GOT3 (cell line): ENCODE measurements at places on chromosomes 3 and 15.

DNA sequence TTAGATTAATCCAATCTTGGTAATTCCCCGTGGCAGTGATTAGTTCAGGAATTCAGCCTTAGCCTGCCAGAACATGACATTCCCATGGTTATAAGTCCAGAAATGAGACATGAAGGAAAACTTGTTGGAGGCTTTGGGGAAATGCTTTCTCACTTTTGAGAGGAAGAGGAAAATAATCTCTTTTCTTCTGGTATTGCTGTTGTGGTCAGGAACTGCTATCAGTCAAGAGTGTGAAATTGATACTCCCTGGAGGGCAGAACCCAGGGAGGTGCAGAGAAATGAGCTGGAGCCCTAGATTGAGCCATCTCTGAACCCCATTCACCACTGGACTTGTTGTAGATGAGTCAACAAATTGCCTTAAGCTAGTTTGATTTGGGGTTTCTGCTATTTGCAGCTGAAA lies 38.6 kb upstream of the APH1B start:
- DNase-seq, result no peak

DNA sequence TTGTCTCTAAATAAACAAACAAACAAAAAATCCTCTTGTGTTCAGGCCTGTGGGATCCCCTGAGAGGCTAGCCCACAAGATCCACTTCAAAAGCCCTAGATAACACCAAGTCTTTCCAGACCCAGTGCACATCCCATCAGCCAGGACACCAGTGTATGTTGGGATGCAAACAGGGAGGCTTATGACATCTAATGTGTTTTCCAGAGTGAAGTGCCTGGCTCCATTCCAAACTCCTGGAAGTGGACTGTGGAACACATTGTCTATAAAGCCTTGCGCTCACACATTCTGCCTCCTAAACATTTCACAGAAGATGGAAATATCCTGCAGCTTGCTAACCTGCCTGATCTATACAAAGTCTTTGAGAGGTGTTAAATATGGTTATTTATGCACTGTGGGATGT lies 57.0 kb downstream of the MLH1 start:
- no peak for DNase-seq

DNA sequence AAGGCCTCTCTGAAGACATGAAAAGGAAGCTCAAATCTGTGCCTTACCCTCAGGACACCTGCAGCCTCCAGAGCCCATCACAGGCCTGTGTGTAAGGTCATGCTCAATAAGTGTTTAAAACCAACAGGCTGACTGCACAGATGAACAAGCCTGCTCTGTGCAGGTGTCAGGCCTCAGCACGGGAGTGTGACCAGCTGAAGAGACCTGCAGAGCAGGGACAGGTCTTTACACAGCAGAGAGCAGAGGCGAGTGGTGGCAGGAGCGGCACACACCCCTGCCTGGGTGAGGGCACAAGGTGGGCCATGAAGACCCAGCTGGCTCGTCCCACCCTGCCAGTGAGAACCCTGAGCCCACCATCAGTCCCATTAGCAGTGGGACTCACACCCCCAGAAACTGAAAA lies 56.9 kb downstream of the ROPN1B start:
- DNase-seq, result no peak

GRCh38 chr3:141629976-141630375 lies 108.1 kb upstream of the RNF7 start:
- DNase-seq, result no peak

GRCh38 chr15:60259469-60259868 lies 138.3 kb downstream of the ANXA2 start:
- DNase-seq, result no peak

DNA sequence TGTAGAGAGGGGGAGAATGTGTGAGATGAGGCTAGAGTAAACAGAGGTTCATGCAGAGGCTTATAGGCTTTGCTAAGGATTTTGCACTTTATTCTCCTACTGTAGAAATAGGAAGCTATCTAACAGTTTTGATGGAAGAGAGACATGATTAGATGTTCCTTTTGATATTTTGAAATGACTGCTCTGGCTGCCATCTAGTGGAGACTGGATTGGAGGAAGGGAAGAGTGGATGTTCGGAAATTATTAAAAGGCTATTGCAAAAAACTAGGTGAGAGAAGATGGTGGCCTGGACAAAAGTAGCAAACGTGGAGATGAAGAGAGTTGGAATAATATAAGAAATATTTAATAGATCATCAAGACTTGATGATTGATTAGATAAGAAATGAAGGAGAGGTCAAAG lies 42.2 kb downstream of the SYN2 start:
- DNase-seq, result no peak

DNA sequence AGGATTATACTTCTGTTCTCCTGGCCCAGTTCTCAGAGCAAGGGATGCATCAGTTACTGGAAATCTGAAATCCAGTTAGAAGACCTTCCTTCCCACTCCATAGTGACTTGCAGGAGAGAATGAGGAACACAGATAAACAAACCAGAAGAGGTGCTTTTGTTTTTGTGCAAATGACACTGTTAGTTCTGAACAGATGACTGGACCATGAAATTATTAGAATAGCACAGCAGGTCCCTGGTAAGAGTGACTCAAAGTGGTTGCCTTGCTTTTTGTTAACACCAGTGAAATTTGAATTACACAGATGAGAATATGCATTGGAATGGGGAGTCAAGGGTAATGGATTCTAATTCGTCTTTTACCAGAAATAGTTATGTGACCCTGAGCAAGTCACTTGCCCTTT lies 30.4 kb upstream of the LRIG1 start:
- no peak for DNase-seq

- DNase-seq, result no peak
These were observed 283.1 kb upstream of the ATP10A start for GRCh38 chr15:26146202-26146601.

DNA sequence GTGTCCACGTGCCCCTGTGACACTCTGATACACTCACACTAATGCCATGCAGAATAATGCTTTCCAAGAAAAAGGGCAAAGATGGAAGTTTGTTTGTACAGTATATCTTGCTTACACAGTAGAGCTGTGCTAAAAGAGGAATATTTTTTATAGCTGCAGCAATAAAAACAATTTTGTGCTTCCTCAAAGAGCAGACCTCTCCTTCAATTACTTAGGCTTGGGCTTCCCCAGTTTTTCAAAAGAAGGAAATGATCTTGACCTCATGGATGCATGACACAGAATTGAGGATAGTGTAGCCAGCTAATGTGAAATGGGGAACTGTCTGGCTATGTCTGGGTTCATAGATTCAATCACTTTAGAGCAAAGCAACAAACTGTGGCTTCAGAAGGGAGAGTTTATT lies 137.4 kb downstream of the STT3B start:
- no peak for DNase-seq

- DNase-seq, result no peak
These were observed 83.4 kb upstream of the POU1F1 start for GRCh38 chr3:87359826-87360225.

DNA sequence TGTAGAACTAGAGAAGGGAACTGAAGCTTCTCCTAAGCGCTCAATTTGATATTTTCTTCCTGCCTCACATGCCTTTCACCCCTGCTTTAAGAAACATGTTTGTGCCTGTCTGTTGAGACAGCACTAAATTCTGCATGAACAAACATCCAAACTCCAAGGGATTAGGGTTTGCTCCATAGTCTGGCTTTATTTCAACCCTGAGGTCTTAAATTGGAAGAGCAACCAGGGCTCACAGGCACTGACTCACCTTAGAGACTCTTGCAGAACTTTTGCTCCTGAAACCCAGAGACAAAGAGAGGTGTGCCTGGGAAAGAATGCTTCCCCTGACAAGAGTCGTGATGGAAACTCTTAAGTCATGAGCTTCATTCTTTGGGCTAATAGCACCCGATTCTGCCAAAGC lies 393.9 kb upstream of the MCTP2 start:
- no peak for DNase-seq

DNA sequence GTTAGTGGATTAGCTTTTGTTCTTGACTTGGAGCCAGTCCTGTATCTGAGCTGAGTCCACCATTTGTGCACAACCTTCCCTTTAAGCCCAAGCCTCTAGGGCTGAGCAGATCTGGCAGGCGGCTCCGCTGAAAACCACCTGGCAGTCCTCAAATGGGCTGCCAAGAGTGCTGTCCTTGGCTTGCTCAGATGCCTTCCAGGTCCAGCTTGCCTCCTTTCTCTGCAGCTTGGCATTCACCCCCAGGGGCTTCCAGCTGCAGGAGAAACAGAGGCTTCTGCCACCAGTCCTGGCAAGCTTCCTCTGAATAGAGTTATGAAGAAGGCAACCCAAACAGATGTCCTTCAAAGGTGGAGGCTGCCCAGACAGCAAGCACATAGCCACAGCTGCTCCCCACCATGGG lies 96.7 kb downstream of the LRTM1 start:
- no peak for DNase-seq

DNA sequence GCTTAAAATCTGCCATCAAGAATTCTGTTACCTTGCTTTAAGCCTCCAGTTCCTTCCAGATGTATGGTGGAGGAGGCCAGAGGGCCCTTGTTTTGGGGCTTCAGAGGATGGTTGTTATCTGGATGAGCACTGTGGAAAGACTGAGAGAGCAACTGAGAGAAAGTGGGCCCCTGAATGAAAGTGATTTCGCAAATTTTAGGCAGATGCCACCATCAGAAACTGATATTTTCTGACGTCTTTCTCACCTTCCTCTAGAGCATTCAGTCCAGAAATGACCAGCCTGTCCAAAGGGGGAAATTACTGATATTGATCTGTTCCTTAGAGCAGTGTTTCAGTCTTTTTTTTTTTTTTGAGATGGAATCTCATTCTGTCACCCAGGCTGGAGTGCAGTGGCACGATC lies 13.4 kb downstream of the B3GNT5 start:
- DNase-seq, result no peak

DNA sequence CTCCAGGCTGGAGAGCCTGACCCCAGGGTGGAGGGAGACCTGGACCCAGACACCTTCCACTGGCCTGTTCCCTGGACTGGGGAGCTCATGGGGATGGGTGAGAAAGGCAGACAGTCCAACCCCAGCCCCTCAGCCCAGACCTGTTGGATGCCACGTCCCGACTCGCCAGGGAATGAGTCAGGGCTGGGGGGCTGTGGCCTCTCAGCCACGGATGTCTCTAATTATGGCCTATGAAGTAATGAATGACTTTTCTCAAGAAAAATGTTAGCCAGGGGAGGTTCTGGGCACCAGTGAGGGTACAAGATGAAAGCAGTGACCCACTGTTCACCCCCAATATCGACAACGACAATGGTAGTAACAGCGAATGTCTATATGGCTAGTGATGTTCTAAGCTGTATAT lies 107.0 kb upstream of the RPL32 start:
- DNase-seq, result no peak

DNA sequence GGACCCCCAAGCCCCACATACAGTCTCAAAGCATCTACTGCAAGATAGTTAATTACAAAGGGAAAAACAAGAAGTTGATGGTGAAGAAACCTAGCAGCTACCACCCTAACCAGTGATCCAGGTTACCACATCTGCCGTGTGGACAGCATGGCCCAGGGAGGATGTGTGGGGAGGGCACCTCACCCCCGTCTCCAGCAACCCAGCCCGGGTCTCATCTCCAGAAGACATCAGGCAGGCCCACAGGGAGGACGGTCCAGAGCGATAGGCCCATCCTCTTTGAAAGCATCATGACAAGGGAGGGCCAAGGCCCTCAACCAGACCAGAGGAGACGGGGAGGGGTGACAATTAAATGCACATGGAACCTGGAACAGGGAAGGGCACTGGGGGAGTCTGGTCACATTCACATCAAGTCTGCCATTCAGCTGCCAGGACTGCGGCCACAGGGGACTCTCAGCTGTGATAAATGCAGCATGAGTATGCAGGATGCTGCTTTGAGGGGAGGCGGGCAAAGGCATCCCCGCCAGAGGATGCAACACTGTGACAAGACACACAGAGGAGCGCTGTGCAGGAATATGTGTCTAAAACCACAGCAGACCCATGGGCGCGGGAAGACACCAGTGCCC lies 18.8 kb downstream of the ZXDC start:
- no peak for DNase-seq

GRCh38 chr15:45495588-45495987 lies 27.0 kb downstream of the SLC30A4 start:
- DNase-seq, result no peak

GRCh38 chr3:99143493-99143892 lies 242.0 kb upstream of the DCBLD2 start:
- DNase-seq, result no peak

GRCh38 chr15:40894681-40895448 lies 615 bp downstream of the VPS18 start:
- DNase-seq, result peak; percentile 15

- no peak for DNase-seq
These were observed 141.3 kb upstream of the PROK2 start for GRCh38 chr3:71926262-71926600.

DNA sequence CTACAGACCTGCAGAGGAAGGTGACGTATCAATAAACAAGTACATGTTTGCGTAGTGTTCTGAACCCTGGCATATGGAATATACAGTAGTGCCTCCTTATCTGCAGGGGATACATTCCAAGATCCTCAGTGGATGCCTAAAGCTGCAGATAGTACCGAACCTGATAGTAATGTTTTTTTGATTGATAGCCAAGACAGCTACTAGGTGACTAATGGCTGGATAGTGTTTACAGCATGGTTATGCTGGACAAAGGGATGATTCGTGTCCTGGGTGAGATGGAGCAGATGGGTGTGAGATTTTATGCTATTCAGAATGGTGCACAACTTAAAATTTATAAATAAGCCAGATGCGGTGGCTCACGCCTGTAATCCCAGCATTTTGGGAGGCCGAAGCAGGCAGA lies 55.8 kb upstream of the IGF2BP2 start:
- no peak for DNase-seq

- DNase-seq, result no peak
These were observed 612 bp downstream of the GJD2 start for GRCh38 chr15:34754171-34754601.

GRCh38 chr3:70620956-70621355 lies 308.5 kb upstream of the MDFIC2 start:
- no peak for DNase-seq

- no peak for DNase-seq
These were observed 10.9 kb upstream of the OXTR start for GRCh38 chr3:8780279-8780678.

DNA sequence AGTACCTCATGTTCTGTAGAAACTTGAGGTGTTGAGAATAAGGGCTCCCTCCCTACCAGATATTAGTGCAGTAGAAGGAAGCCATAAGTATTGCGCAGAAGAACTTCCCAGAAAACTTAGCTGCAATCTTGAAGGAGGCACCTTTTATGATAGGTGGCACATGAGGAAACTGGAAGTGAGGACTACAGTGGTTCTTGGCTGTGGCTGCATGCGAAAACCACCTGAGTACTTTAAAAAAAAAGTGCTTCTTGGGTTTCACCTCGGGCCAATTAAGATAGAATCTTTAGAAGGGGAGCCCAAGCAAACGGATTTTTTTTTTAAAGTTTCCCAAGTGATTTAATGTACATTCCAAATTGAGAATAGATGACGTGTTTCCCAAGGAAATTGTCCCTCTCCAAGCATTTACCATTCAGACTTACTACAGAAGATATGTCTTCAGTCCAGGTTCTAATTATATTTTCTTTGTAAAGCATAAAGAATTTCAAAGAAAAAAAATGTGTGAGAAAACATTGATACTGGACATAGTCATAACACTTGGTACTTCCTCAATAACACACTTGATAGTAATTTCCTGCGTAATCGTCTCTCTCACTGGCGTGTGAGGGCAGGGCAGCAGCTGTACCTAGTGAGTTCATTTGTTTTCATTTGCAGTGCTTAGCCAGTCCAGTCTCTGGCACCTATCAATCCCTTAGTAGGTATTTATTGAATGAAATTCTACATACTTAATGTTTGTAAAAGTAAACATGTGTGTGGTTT lies 12.3 kb upstream of the NR1I2 start:
- no peak for DNase-seq
